ENCODE measurements at places on chromosomes 4 and X.

- DNase-seq = no peak
Measured at GRCh38 chrX:134773041-134773440, 114.8 kb upstream of the PLAC1 start.

DNA sequence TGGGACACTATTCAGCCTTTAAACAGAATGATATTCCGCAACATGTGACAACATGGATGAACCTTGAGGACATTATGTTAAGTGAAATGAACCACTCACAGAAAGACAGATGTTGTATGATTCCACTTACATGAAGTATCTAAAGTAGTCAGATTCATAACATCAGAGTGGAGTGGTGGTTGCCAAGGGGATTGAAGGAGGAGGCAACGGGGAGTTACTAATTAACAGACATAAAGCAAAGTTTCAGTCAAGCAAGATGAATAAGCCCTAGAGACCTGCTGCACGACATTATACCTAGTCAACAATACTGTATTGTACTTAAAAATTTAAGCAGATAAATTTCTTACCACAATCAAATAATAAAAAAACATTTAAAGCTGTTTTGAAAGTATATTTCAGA is 105.0 kb upstream of the NR0B1 start:
- no peak for DNase-seq

GRCh38 chrX:37867536-37868153 is 20.3 kb upstream of the DYNLT3 start:
- DNase-seq = no peak

DNA sequence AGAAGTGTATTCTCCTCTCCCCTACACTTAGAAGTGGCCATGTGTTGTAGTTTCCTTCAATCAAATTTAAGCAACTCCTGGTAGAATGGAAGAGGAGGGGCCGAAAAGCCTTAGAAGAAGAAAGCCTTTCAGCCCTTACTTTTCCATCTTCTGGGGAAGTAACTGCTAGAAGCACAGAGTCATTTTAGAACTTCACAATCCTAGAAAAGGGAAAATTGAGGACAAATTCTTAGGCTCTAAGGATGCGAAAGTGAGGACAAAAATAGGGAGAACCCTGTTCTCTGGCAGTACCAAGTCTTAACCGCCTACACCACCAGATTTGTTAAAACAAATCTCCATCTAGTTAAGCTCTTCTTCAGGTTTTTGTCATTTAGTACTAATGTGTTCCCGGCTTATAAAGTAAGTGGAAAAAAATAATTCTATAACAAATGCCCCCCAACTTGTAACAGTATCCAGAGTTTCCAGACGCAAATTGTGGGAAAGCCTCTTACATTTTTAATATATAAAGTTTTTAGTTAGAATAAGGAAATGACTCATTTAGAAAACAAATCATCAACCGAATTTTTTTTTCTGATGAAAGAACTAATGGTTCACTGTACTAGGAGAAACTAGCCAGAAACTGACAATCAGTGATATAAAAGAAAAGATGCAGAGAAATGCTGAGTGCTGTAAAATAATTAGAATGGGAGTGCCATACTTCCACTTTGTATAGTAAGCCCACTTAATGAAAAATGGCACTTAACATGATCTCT is 76.0 kb downstream of the ARAP2 start:
- DNase-seq = no peak

DNA sequence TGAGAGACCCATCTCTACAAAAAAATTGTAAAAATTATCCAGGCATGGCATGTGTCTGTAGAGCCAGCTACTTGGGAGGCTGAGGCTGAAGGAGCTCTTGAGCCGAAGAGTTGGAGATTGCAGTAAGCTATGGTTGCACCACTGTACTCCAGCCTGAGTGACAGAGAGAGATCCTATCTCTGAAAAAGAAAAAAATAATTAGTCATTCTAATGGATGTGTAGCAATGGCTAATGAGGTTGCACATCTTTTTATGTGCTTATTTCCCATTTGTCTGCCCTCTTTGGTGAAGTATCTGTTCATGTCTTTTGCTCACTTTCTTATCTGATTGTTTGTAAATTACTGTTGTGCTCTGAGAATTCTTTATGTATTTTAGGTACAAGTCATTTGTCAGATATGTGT is 19.0 kb upstream of the MAML3 start:
- no peak for DNase-seq

DNA sequence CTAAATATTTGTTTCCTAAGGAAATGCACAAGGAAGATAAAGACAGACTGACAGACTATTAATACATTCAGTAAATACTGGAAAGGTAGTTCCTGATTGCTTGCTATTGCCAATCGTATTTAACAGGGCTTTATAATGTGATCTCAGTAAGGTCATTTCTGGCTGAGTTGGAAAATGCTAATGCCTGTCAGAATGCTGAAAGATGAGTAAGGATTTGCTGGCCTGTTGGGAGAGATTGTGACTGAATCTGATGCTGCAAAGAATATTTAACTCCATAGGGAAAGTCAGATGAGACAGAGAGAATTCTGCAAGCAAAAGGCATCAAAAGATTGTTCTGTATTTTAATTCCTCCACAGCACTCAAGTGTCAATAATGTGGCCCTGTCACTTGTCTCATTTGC is 169.0 kb downstream of the BEND2 start:
- DNase-seq = no peak

DNA sequence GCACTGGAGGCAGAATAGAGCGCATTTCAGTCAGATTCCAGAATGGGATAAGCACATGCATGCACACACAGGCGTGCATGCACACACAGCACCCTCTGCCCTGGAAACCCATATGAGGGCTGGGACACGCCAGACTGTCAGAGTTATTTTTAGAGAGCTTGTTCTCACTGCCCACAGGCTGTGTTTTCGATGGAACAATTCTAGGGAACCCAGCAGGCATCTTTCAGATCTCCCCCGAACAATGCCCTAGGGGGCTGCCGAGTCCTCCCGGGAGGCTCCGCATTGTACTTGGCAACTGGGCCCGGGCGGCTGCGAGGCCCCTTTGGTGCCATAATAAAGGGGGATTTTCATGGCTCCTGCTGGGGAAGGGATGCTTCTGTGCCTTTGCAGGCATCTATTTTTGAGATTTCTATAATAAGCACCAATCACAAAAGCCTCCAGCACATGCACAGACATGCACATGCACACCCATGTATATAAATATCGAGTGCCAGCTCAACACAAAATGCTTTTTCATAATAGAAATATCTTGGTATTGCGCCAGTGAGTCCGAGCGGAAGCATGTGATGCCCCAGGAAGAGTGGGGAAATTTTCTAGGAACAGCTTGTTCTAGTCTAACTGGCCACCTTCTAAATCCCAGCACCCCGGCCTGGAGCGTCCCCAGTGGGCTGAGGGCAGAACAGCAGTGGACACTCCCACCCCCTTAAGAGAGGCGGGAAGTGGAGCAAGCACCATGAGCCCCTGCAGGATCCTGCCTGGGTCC is 88.5 kb downstream of the PHKA2 start:
- no peak for DNase-seq

- no peak for DNase-seq
Measured at GRCh38 chr4:119314356-119314755, 7.6 kb downstream of the FABP2 start.

GRCh38 chrX:16368696-16369095 is 201.4 kb downstream of the MAGEB17 start:
- no peak for DNase-seq

- no peak for DNase-seq
Measured at GRCh38 chrX:40700640-40701342, 34.6 kb downstream of the MED14 start.

DNA sequence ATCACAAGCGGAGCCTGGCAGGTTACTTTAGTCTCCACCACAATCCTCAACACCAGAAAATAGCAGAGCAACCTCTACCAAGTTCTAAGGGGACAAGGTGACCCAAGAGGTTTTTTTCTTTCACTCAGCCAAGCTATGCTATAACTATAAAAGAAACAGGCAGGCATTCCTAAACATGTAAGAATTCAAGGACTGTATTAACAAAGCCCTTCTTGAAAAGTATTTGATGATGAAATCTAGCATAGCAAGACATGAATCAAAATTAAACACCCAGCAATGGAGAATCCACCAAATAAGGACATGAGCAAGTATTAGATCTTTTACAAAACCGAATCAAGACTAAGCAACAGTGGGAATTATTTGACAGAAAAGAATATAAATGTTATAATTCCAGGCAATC is 25.7 kb upstream of the C1QTNF7 start:
- DNase-seq = no peak

DNA sequence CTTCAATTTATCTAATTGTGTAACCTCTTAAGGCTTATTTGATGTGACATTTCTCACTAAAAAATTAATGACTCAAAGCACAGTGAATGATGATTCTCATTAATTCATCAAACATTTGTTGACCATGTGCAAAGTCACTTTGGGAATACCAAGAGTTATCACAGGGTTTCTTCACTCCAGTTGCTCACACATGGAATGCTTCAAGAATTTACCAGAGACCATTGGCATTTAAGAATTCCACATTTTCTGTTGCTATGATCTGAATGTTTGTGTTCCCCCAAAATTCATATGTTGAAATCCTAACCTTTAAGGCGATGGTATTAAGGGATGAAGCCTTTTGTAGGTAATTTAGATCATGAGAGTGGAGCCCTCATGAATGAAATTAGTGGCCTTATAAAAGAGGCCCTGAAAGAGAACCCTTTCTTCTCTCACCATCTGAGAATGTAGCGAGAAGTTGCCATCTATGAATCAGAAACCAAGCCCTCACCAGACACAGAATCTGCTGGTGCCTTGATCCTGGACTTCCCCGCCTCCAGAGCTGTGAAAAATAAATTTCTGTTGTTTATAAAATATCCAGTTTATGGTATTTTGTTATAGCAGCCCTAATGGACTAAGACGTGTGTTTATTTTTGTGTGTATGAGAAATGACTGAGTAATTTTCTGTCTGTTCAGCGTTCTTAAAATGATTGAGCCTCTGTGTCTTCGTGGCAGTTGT is 16.4 kb upstream of the SRPX start:
- no peak for DNase-seq

- no peak for DNase-seq
Measured at GRCh38 chr4:38330321-38330720, 333.7 kb upstream of the KLF3 start.

Measured in frontal cortex (tissue), 4 donors.